Calu3 (cell line): ENCODE measurements at places on chromosomes 16 and 17.

DNA sequence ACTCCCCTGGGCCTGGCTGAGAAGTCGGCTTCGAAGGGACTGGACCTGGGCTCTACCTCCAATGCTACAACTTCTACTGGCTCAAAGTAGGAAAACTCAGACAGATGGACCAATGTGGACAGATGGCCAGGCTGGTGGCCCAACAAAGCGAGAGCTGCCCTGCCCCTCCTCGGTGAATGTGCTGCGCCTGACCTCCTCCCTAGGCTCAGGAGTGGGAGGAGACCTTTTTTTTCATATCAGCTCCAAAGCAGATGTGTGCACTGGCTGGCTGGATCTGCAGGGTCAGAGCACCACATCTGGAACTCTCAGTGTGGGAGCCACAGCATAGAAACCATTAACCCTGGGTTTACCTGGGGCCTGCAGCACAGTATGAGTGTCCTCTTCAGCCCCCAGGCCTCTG is 20.8 kb downstream of the ATP6V0D1 start:
- DNase-seq: no peak

GRCh38 chr17:71316176-71316897 is 804.5 kb upstream of the SOX9 start:
- no peak for DNase-seq

GRCh38 chr17:2386400-2387085 is 14.3 kb downstream of the MNT start:
- peak; percentile 61 for DNase-seq

GRCh38 chr17:42276359-42276608 is at the start of gene STAT5B:
TSS of gene STAT5B (minus strand) at chr17:42276391. CDS start at chr17:42232127, 44,264 bp downstream.
- peak; percentile 90 for DNase-seq

- DNase-seq: no peak
Measured at GRCh38 chr17:50194140-50194933, 7.1 kb downstream of the COL1A1 start.

DNA sequence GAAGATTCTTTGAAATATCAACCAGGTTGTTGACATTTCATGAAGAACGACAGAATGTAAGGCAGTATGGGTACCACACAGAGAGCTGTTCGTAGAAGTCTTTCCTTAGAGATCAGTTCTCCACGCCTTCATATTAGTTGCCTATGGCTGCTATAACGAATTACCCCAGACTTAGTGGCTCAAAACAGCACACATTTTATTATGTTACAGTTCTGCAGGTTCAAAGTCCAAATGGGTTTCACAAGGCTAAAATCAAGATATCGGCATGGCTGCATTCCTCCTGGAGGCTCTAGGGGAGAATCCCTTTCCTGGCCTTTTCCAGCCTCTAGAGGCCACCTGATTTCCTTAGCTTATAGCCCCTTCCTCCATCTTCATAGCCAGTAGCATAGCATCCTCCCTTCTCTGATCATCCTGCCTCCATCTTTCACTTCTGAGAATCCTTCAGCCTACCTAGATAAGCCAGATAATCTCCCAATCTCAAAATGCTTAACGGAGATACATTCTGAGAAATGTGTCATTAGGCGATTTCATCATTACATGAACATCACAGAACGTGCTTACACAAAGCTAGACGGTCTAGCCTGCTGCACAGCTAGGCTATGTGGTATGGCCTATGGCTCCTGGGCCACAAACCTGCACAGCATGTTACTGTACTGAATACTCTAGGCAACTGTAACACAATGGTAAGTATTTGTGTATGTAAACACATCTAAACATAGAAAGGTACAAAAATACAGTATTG is 26.0 kb downstream of the ERCC4 start:
- no peak for DNase-seq

- peak; percentile 85 for DNase-seq
Measured at GRCh38 chr16:57893559-57894389, 77.2 kb downstream of the CNGB1 start.

GRCh38 chr17:29825604-29826003 is 104.4 kb downstream of the SSH2 start:
- peak; percentile 7 for DNase-seq

GRCh38 chr17:22669721-22670120 is 977.4 kb downstream of the KCNJ18 start:
- no peak for DNase-seq

GRCh38 chr16:49216593-49216992 is 65.0 kb downstream of the CBLN1 start:
- DNase-seq: no peak

DNA sequence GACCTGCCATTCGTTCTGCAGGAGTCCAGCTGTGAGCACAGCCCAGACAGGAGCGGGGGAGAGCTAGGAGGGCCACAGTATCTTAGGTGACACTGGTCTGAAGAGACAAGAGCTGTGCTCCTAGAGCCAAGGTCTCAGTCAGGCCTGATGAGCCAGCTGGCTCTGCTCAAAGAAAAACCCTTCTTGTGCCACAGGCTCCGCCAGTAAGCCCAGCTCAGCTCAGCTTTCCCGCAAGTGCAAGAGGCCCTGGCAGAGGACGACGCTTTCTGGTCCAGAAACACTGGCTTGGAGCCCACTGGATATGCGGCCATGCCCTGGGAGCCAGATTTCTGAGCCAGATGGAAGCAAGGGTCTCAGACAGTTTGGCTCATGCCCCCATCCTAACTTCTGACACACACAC is 23.9 kb downstream of the PEMT start:
- DNase-seq: no peak

DNA sequence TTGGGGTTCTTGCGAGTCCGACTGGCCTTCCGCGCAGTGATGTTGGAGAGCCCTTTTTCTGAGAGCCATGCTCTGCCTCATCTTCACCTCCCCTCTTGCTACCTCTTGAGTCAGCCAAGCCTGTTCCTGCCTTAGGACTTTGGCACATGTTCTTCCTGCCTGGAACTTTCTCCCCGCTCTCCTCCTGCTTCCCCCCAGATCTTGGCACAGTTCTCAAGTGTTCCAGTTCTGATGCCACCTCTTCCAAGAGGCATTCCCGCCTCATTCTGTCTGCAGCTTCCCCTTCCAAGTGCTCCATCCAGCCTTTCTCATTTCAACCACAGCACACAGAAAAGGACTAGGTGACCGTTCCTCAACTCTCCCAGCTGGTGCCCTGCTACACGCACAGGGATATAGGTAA is 7.7 kb downstream of the AKAP1 start:
- DNase-seq: no peak

- DNase-seq: peak; percentile 87
Measured at GRCh38 chr17:50425682-50426471, at the start of gene ACSF2. TSS of gene ACSF2 (plus strand) at chr17:50426218. CDS start at chr17:50426262, 44 bp downstream.

GRCh38 chr17:47246120-47246519 is 7.5 kb upstream of the ITGB3 start:
- DNase-seq: no peak

- no peak for DNase-seq
Measured at GRCh38 chr17:11990363-11990983, 6.8 kb downstream of the ZNF18 start.

GRCh38 chr16:9318764-9319163 is 227.3 kb downstream of the HAPSTR1 start:
- no peak for DNase-seq

- DNase-seq: no peak
Measured at GRCh38 chr17:47301831-47302230, 21.9 kb upstream of the EFCAB13 start.

- DNase-seq: no peak
Measured at GRCh38 chr16:500709-501108, 26.8 kb upstream of the CAPN15 start.

DNA sequence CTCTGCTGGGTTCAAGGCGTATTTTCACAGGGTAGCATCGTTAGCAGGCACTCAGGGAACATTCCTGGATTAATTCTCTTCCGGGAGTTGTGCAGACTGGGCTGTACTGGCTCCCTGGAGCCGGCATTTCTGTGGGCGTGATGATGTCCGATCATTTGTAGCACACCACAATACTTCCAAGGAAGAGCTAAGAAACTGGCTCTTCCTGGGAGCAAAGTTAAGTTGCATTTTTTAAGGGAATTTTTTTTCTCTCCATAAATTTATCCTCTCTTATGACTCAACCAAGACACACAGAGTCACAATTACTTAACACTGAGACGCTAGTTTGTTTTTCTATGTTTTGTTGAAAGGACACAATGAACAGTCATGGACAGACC is 211.6 kb upstream of the FOXF1 start:
- no peak for DNase-seq
